ENCODE measurements at places on chromosomes 2 and 18.

- peak; percentile 33 for DNase-seq
These were observed 860.6 kb upstream of the ZEB2 start for GRCh38 chr2:145380436-145381017.

DNA sequence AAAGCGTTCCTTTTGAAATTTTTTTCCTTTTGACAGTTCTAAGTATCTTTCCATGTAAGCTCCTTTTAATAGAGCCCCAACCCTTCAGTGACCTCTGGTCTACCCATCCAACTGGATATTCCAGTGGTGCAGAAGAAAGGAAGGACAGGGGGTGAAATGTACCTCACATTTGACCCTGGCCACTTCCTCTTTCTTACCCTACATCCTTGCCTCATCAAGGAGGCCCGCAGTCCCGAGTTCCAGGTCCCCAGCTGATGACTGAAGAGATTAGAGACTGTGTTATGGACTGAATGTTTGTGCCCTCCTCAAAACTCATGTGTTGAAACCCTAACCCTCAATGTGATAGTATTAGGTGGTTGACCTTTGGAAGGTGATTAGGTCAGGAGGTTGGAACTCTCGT lies 158.1 kb downstream of the RBM43 start:
- no peak for DNase-seq

DNA sequence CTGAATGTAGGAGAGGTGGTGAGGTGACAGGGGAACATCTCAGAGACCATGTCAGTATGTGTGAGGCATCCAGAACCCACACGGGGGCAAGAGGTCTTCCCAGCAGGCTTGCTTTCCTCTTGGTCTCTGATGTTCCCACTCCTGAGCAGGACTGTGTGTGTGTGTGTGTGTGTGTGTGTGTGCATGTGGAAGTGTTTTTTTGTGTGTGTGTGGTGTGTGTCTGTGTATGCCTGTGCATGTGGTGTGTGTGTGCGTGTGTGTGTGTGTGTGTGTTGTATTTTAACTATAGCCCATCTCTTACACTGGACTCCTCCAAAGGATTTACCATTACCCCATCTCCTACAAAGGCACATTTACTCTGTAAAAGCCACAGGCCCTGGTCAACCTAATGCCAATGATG lies 40.4 kb downstream of the SLC4A5 start:
- no peak for DNase-seq

DNA sequence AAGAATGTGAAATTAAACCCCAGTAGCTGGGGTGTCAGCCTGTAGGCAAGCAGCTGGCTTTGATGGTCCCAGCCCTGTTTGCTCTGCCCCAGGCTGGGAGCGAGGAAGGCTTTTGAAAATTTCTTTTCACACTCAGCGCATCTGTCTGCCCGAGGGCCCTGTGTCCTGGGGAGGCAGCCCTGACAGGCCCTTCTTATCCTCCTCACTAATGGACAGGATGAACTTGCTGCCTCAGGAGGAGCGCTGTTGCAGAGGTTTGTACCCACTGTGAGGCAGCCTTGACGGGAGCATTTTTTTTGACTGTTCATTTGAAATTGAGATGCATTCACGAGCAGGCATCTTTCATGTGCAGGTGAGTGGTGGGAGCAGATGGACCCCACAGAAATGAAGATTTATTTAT lies 62.4 kb downstream of the SERPINB8 start:
- no peak for DNase-seq

GRCh38 chr2:2524348-2524941 lies 193.4 kb upstream of the MYT1L start:
- no peak for DNase-seq

GRCh38 chr2:21910832-21911507 lies 787.2 kb downstream of the TDRD15 start:
- DNase-seq, result no peak

DNA sequence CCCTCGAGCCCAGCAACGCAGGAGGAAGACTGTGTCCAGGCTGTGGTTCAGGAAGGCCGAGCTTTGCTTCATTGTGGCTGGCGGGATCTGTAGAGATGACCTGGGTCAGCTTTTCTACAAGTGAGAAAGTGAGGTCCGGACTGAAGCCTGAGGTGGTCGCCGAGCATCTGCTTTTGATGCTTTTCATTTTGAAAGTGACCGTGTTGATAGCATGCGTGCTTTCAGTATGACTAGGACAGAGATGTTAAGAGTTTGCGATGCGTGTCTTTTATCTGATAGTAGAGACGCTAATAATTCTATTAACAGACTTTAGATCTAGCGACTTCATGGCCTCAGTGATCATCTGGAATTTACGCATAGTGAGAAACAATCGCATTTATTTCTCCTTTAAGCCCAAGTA lies 28.1 kb downstream of the CTDP1 start:
- no peak for DNase-seq

- DNase-seq, result no peak
These were observed 58.4 kb downstream of the ATOH8 start for GRCh38 chr2:85812094-85812735.

- DNase-seq, result peak; percentile 72
These were observed 107.2 kb upstream of the CDH2 start for GRCh38 chr18:28284132-28284531.

DNA sequence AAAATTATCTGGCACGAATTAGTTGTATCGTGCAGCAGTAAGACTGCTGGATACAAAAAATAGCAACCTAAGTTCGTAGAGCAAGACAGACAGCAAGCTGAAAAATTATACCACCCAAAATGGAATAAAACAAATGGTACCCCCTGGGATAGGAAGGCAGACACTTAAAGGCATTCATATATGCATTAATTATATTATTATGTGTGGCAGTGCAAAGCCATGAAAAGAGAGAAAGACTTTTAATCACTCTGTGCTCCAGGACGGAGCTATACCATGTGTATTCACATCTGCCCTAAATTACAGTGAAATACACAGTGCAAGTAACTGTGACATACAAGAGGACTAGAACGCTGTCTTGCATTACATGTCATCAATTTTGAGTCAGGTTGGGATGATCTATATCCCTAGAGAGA lies 235.9 kb downstream of the GULP1 start:
- DNase-seq, result no peak

DNA sequence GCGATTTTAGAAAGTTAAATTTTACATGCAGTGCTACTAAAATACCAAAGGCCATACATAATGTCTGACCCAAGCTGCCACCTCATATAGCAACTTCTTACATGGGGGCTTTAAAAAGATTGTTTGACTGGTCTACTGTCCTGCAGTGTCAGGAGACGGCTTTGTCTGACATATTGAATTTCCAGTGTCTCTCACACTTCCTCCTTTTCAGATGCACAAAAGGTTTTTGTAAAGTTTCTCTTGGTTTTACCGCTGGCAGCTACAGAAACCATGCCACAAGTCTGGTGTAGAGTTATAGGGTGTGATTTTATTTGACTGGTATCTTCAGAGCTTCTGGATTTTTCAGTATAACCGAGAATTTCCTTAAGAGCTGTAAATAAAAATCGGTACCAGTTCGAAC lies 1.1 kb upstream of the ASAP2 start:
- no peak for DNase-seq

- DNase-seq, result no peak
These were observed 773 bp downstream of the MBP start for GRCh38 chr18:77131652-77132368.

- DNase-seq, result no peak
These were observed 238.6 kb downstream of the C1D start for GRCh38 chr2:67824186-67824585.

GRCh38 chr2:38298539-38298938 lies 78.5 kb downstream of the ATL2 start:
- no peak for DNase-seq

- no peak for DNase-seq
These were observed 97.0 kb downstream of the MBP start for GRCh38 chr18:77035380-77036187.

DNA sequence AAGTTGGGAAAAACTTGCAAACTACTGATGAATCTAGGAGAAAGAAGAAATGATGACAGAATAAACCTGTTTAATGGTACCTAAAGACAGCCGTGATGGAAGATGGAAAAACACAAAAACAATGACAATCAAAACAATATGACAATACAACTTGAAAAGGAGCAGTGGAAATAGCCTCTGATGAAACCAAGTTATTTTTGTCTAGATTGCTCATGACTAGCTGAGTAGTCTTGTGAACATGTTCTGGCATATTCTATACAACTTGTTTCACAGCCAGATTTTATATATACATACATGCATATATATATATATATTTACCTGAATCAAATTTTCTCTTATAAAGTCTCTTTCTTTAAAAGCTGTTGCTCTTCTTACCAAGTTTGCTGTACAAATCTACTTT lies 439.1 kb downstream of the TGIF1 start:
- peak; percentile 27 for DNase-seq

- peak; percentile 14 for DNase-seq
These were observed 213.5 kb downstream of the FSIP2 start for GRCh38 chr2:185952100-185952499.

DNA sequence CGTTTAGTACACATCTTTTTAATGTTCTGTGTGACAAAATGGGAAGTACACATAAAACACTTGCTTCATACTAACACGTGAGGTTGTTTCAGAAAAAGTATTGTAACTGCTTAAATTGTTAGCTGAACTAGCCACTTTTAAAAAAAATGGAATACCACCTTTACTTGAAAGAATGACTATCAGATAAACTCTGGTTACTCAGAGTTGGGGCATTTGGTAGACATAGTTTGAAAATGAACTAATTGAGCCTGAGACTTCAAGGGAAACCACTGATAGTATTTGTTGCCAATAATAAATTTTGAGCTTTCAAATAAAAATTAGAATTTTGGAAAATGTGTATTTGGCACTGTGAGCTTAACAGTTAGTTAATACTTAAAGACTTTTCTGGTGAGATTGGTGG lies 103.0 kb upstream of the FBXO11 start:
- no peak for DNase-seq

GRCh38 chr2:86806059-86806857 lies 15.5 kb upstream of the CD8A start:
- DNase-seq, result no peak

- DNase-seq, result no peak
These were observed 46.3 kb upstream of the RAB12 start for GRCh38 chr18:8562919-8563318.

DNA sequence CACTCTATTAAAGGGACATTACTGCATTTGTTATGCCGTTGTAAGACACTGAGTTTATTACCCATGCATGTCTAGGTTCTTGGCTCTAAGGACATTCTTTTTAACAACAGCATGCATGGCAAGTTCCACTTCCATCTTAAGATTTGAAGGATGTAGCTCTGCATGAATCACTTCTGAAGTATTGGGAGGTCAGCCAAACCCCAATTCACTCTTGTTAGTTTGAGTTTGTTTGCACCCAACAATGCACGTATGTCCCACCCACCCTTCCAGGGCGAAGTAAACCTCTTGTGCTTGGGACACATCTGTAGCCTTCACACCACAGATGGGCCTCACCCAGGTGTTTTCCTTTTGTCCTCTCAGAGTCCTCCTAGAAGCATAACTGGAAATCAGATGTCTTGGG lies 5.6 kb upstream of the LAMA3 start:
- no peak for DNase-seq

DNA sequence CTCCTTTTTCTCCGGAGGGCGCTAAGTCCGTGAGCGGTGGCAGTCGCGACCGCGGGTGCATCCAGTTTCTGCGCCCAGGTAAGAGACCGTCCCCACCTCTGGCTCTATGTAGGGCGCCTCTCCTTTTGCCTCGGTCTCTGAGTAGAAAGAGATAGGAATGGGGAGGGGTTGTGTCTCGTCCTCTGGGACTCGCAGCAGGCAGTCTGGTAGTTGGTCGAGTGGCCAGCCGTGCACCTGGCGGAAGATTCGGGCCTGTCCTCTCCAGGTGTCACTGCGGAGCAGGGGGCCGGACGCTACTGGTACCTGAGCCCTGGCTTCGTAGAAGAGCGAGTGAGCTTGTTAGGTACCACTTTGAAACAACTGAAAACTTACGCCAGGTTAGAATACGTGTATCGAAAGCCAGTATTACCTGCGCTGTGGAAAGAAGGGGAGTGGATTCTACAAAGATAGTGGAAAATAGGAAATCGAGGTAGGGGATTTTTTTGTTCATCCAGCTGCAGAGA lies 403 bp downstream of the MAP2 start:
- DNase-seq, result no peak
